ENCODE measurements at places on chromosomes 16 and 17.

DNA sequence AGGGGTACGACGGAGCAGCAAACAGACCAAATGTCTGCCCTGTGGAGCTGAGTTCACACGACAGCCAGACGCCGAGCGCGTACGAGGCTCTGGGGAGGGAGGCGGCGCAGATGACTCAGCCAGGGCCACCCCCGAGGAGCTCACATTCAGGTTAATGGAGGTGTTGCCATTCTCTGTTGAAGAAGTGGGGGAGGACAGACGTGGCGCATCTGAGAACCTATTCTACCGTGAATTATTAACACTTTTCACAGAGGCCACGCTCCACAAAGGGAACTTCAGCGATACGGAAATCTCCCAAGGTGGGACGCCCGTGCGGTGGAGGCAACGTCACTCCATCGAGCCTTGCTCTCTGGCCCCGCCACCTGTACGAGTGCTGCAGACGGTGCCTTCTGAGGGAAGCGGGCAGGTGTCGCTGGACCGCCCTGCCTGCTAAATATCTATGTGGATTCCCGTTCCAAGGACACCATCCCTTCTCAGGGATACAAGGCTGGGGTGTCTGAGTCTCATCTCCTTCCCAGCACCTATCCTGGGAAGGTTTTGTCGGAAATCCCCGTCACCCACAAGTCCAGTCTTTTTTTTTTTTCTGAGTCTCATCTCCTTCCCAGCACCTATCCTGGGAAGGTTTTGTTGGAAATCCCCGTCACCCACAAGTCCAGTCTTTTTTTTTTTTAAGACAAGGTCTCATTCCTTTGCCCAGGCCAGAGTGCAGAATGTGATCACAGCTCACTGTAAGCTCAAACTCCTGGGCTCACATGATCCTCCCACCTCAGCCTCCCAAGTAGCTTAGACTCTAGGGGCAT, 19.0 kb downstream of the ABR start:
- no peak overlapping the region for H3K4me3 ChIP-seq
- H3K27ac ChIP-seq = no peak overlapping the region
- H3K27me3 ChIP-seq = no peaks in the 10 kb centered on the region
- H3K4me1 ChIP-seq = peaks cover 8% of the 10 kb centered on the region
- H3K36me3 ChIP-seq = peaks cover 2% of the 10 kb centered on the region

DNA sequence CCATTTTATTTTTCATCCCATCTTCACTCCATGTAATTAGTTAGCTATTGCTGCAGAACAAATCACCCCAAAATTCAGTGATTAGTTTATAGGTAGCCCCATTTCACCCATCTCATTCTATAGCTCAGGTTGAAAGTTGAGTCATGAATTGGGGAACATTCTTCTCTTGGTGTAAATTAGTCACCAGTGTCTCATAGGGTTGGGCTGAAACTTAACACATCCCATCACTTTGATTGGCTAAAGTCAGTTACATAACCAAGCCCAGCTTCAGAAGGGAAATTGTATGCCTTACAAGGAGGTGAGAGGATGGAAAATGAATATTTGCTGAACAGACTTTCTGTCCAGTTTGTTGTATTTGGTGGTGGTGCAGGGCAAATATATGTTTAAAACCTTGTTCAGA, 477.5 kb downstream of the WWOX start:
- H3K27ac ChIP-seq = no peak overlapping the region
- no peaks in the 10 kb centered on the region for H3K27me3 ChIP-seq
- DNase-seq = no peak
- no peaks in the 10 kb centered on the region for H3K36me3 ChIP-seq

DNA sequence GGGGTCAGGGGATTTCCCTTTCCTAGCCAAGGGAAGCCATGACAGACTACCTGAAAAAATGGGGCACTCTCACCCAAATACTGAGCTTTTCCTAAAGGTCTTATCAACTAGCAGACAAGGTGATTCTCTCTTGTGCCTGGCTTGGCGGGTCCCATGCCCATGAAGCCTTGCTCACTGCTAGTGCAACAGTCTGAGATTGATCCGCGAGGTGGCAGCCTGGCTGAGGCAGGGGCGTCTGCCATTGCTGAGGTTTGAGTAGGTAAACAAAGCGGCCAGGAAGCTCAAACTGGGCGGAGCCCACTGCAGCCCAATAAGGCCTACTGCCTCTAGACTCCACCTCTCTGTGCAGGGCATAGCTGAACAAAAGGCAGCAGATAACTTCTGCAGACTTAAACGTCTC, 152.6 kb upstream of the PMFBP1 start:
- no peaks in the 10 kb centered on the region for H3K27me3 ChIP-seq
- no peak overlapping the region for H3K4me3 ChIP-seq
- no peaks in the 10 kb centered on the region for H3K4me1 ChIP-seq
- no peak for DNase-seq
- no peaks in the 10 kb centered on the region for H3K36me3 ChIP-seq
- H3K27ac ChIP-seq = no peak overlapping the region

DNA sequence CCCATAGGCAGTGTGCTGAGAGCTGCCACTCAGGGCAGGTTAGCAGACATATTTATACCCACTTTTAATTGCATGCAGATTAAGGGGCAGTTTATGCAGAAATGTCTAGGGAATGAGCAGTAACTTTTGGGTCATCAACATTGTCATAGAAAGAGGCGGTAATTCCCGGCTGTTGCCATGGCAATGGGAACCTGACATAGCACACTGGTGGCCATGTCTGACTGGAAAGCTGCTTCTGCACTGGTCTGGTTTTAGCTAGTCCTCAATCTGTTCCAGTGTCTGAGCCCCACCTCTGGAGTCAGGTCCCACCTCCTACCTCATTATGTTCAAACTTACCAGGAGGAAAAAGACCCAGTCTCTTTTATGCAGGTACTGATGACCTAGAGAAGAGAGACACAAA, 31.5 kb upstream of the TNRC6C start:
- DNase-seq = no peak
- H3K36me3 ChIP-seq = no peaks in the 10 kb centered on the region
- H3K4me1 ChIP-seq = no peaks in the 10 kb centered on the region
- no peak overlapping the region for H3K4me3 ChIP-seq
- H3K27me3 ChIP-seq = no peaks in the 10 kb centered on the region
- H3K27ac ChIP-seq = no peak overlapping the region

DNA sequence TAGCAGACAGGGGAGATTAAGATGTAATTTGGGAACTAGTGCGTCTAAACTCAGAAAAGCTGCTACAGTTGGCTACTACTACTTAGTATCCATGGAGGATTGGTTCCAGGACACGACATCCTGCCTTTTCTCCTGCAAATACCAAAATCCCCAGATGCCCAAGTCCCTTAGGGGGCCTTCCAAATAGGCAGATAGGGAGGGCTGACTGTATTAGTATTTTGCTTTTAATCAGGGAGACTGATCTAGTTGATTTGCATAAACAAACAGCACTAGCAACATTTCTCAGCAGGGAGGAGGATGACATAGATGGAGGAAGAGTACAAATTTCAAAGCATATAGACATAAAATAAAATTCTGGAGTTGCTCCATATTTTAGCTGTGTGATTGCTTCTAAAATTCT, 621.6 kb upstream of the GOT2 start:
- no peak overlapping the region for H3K4me3 ChIP-seq
- H3K4me1 ChIP-seq = no peaks in the 10 kb centered on the region
- no peak for DNase-seq

DNA sequence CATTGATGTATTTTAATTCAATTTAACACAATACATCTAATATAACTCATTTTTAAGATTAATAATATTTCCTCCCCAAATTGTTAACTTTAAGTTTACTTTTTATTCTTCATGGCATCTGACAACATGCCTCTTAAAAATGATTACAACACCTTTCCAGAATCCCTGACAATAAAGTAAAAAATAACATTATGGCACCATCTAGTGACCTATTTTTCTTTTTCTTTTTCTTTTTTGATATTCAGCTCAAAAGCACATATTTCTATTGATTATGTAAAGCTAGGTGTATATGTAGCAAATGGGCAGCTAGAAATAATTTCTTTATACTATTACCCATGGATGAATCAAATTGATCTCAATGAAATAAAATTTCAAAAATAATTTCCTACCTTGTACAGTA, 834.3 kb upstream of the CDH8 start:
- H3K4me3 ChIP-seq = no peak overlapping the region
- no peaks in the 10 kb centered on the region for H3K36me3 ChIP-seq
- DNase-seq = no peak
- H3K4me1 ChIP-seq = no peaks in the 10 kb centered on the region

DNA sequence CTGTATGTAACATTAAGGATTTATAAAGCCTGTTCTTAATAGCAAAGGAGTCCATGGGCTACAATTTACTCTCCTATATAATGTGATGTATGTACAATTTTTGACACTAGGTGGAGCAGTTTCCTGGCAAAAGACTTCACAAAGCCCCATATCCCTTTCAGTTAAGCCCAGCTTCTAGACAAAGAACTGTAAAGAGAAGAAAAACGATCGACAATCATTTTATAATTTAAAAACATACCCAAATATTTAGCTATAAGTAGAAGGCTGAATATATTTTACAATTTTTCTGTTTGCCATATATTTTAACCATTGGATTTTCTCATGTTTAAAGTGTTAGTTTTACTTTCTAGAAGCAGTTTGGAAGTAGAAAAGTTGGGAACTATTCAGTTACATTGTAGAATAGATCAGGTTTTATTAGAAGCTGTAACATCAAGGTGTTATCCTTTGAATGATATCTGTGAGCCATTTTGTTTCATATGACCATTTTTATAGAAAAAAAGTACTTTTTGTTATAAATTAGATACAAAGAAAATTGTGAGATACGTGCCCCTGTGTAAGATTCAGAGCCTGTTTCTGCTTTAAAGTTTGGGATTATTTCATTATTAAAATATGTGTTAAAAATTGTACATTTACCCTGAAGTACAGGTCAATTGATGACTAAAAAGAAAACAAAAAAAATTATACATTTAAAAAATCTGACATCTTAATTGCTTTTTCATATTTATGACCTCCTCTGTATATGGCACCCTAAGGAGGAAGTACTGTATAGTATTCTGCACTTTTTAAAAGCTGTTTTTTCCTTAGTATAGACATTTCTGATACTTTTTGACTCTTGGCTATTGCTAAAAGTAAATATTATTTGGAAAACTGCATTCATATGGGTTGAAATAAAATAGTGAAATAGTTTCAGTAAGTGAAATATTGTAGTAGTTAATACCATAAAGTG, 46.3 kb downstream of the VMP1 start:
- DNase-seq = peak; percentile 73
- H3K27me3 ChIP-seq = no peaks in the 10 kb centered on the region
- H3K4me1 ChIP-seq = peaks cover 13% of the 10 kb centered on the region
- H3K4me3 ChIP-seq = no peak overlapping the region

- peaks cover 12% of the 10 kb centered on the region for H3K4me1 ChIP-seq
- H3K27ac ChIP-seq = no peak overlapping the region
- no peak for DNase-seq
- H3K27me3 ChIP-seq = no peaks in the 10 kb centered on the region
Measured at GRCh38 chr17:31531336-31531980, 140.0 kb downstream of the RAB11FIP4 start.

DNA sequence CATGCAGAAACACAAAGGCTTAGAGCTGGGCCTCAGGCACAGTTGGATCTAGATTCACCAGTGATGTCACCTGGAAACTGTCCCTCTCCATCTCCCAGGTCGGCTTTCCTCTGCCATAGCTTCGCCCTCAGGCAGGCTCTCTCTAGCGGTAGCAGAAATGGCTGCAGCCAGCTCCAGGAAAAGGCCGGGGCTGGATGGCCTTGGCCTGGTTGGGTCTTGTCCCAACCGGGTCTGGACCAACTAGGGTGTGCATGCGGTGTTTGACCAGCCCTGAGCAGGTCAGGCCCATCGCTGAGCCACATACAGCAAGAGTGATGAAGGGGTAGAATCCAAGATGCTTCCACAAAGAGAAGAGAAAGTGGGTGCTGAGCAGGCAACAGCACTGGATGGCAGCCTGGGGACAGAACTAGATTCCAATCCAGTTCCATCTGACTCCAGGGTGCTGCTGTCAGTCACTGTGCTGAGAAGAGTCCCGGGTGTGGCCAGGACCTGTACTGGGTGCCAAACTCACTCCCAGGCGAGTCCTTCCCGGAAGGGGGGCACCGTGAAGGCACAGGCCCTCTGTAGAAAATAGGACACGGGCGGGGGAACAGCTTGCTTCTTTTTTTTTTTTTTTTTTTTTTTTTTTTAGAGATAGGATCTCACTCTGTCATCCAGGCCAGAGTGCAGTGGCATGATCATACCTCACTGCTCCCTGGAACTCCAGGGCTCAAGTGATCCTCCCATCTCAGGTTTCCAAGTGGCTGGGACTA, 51.8 kb downstream of the SOCS3 start:
- H3K36me3 ChIP-seq = no peaks in the 10 kb centered on the region
- H3K27ac ChIP-seq = no peak overlapping the region

- H3K4me3 ChIP-seq = no peak overlapping the region
- no peak overlapping the region for H3K27ac ChIP-seq
- H3K4me1 ChIP-seq = peaks cover 11% of the 10 kb centered on the region
- no peaks in the 10 kb centered on the region for H3K27me3 ChIP-seq
- no peaks in the 10 kb centered on the region for H3K36me3 ChIP-seq
Measured at GRCh38 chr16:85234310-85235204, 122.3 kb upstream of the CIBAR2 start.

DNA sequence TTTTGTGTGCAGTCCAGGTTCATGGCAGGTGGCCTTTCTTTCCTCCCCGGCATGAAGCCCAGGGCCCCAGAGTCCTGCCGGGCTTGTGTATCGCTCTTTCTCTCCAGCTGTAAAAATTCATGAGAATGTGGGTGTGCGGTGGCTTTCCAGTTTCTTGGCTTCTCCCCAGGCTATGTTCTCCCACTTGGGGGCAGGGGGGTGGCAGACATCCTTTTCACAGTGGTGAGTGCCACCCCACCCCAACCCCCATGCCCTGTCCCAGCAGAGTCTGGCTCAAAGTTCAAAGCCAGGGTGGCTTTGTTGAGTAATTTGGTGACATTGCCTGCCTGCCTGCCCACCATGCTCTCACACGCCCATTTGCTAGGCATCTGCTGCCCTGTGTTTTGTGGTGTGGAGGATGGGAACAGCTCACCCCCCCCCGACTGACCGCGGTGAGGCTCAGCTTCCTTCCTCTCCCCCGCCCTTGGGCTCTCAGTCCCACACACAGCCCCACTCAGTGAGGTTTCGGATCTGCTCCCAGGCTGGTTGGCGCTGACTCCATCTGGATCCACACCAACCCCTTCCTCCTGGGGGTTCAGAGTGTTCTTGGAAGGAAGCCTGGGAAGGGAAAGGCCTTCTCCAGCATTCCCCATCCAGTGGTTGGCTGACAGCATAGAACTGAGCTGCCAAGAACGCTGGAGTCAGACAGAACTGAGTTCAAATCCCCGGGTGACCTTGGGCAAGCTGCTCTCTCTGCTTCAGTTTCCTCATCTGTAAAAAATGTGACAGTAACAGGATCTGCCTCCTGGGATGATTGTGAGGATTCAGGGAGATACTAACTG, 36.0 kb downstream of the CHD9 start:
- peak overlapping the region; percentile 96 for H3K27ac ChIP-seq
- H3K4me3 ChIP-seq = peak overlapping the region; percentile 55
- peak; percentile 59 for DNase-seq
- H3K36me3 ChIP-seq = peaks cover 3% of the 10 kb centered on the region

GRCh38 chr16:81514568-81515258, 70.1 kb downstream of the CMIP start:
- H3K27ac ChIP-seq = no peak overlapping the region
- no peak overlapping the region for H3K4me3 ChIP-seq
- DNase-seq = no peak
- H3K4me1 ChIP-seq = peaks cover 28% of the 10 kb centered on the region
- no peaks in the 10 kb centered on the region for H3K27me3 ChIP-seq
- H3K36me3 ChIP-seq = peaks cover 4% of the 10 kb centered on the region

- no peak for DNase-seq
- no peaks in the 10 kb centered on the region for H3K4me1 ChIP-seq
- H3K4me3 ChIP-seq = no peak overlapping the region
- no peaks in the 10 kb centered on the region for H3K36me3 ChIP-seq
- no peaks in the 10 kb centered on the region for H3K27me3 ChIP-seq
Measured at GRCh38 chr17:27081002-27081638, 212.8 kb upstream of the WSB1 start.

All from GM12878 (cell line).